ENCODE measurements at places on chromosomes 12 and 14.
A peak's percentile ranks its signal among the peaks of the same experiment; 100 is the strongest.

DNA sequence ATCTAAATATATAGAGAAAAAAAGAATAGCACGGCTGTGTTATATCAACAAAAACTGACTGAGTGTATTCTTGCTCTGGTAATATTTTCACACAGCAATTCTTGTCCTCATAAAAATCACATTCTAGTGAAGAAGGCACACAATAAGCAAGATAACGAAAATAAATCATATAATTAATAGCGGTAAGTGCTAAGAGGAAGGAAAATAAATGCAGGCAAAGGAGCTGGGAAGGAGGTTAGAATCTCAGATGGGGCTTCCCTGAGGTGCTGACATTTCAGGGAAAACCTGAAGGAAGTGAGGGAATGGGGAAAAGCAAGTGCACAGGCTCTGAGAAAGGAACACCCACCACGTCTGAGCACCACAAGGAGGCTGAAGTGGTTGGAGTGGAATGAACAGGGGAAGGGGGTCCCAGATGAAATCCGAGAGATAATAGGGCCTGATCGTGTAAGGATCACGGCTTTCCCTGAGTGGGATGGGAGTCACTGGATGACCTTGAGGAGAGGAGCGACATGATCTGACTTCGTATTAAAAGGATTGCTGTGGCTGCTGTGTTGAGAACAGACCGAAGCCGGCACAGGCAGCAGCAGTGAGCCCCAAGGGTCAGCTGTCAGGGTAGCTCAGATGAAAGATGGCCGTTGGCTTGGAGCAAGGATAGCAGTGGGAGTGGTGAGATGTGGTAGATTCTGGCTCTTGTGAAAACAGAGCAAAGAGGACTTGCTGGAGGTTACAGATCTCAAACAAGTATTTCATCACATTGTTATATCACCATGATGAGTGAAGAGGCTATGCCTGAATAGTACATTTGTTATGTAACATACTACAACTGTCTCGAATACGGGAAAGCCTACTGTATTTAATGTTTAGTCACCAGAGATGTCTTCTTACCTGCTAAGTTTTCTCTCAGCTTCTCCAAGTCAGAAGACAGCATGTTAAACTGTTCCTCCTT is 67.1 kb upstream of the VPS33A start:
- no peak for DNase-seq

DNA sequence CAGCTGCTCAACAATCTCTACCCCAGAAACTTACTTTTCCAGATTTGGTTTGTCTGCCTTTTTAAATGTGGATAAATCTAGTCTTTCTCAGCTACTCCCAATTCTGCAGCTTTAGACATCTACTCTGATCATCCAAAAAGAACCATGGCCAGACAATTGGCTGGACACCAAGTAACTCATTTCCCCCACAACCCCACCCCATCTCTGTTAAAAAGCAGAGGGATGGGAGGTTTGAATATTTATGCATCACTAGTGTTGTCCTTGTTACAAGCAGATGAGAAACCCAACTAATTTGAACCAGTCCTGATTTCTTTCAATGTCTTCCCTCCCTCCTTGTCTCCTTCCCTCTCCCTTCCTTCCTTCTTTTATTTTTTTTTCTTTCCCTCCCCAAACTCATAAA is 391.9 kb downstream of the GALC start:
- DNase-seq, result no peak

DNA sequence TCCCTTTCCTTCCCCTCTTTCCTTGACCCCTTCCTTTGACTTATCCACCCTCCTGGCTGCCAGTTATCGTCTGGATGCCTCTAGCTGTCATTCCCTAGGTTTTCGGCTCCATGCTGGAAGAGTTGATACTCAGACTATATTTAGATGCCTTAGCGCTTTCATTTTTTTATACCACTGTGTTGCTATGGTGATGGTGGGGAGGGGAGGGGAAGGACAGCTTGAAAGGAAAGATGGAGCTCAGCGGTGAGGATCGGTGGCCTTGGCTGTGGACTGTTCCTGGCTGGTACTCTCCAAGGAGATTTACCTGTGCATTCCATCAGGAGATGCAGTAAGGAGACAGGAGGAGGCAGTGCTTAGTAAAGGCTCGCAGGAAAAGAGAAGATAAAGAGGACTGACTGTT is 108.7 kb downstream of the SLC8A3 start:
- DNase-seq, result no peak

DNA sequence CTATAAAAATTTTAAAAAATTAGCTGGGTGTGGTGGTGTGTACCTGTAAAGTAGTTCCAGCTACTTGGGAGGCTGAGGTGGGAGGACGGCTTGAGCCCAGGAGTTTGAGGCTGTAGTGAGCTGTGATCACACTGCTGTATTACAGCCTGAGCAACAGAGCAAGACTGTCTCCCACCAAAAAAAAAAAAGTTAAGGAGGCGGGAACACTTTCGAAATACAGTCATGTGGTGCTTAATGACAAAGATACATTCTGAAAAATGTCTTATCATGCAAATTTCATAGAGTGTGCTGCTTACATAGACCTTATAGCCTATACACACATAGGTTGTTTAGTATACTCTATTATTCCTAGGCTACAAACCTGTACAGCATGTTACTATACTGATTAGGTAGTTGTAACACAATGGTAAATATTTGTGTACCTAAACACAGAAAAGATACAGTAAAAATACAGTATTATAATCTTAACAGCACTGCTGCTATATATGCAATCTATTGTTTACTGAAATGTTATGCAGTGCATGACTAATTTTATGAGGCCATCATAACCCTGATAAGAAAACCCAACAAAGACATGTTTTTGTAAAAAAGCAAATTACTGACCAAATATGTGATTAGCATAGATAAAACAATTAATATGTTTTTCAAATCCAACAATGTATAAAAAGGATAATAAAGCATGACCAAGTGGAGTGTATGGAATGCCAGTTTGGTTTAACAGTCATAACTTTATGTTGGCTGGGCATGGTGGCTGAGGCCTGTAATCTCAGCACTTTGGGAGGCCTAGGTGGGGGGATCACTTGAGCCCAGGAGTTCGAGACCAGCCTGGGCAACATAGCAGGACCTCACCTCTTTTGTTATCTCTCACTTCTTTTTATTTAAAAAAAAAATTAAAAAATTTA is 11.4 kb downstream of the EIF2S1 start:
- DNase-seq, result no peak

DNA sequence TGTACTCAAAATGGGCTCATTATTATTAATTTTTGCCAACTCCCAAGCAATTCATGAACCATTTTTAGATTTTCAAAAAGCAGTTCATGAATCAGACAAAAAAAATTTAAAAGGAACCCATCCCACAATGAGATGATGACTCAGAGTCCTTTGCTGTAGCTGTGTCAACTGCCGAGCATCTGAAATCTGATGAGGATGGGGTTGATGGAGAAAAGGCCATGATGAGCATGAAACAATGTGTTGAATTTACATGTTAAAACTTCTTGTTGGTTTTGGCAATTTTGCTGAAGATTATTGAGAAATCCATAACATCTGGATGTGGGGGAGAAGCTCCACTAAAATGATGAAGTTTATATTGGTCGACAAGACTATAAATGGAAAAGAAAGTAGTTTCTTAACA is 378.0 kb downstream of the FOXG1 start:
- DNase-seq, result peak; percentile 16

- no peak for DNase-seq
These were observed 736.5 kb upstream of the LMO3 start for GRCh38 chr12:17342381-17342961.

DNA sequence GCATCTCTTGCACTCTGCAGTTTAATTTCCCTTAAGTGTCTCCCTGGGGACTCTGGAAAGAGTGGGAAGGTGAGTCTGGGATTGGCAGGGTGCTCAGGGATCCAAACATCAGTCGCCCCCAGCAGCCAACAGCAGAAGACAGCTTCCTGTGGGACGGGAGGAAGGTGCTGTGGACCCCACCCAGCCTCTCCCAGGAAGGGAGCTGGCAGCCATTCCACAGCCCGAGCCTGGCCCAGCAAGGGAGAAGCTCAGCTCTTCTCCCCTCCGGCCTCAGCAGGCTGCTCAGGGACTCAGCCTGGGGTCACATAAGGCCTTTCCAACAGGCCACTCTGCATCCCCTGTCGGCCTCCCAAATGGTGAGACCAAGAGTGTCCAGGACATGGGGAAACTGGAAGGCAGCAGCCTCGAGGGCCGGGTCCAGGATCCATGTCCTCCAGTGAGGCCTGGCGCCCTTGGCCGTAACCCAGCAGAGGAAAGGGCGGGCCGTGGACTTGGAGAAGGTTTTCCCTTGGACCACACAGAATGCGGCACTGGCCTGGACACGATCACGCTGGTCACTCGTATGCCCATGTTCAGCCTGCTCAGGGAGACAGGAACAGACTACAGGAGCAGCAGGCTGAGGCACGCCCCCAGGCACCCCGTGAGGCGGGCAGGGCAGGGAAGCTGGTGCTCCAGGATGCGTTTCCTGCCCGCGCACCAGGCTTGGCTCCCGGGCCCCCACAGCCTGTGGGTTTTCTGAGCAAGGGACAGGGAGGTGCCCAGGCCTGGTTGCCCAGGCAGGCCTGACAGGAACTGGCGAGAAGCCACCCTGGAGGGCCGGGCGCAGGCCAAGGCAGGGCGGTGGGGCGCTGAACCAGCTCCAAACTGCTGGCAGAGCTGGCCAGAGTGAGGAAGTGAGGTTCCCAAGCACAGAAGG is 3.5 kb downstream of the XRCC3 start:
- DNase-seq, result peak; percentile 84

- DNase-seq, result no peak
These were observed 59.2 kb downstream of the GSC start for GRCh38 chr14:94710731-94711130.

GRCh38 chr12:84408936-84409335 is 503.7 kb downstream of the SLC6A15 start:
- no peak for DNase-seq

GRCh38 chr14:71231521-71232393 is 324.5 kb downstream of the PCNX1 start:
- DNase-seq, result no peak

DNA sequence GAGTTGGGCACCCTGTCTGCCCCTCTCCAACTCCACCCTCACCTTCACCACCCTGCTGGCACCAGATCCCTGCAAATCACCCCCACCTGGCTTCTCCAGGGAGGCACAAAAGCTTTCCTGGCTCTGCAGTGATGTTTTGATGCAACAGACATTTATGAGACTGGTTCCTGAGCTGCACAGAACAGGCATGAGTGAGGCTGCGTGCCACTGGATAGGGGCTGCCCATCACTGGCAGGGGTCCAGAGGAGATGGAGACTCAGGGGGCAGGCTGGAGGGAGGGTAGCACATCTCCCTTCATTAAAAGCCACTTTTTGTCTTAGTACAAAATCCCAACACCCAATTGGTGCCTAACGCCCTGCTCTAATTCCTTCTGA is 17.3 kb upstream of the ZDHHC22 start:
- DNase-seq, result no peak

GRCh38 chr12:109888179-109889020 is 8.1 kb upstream of the GLTP start:
- DNase-seq, result peak; percentile 99

DNA sequence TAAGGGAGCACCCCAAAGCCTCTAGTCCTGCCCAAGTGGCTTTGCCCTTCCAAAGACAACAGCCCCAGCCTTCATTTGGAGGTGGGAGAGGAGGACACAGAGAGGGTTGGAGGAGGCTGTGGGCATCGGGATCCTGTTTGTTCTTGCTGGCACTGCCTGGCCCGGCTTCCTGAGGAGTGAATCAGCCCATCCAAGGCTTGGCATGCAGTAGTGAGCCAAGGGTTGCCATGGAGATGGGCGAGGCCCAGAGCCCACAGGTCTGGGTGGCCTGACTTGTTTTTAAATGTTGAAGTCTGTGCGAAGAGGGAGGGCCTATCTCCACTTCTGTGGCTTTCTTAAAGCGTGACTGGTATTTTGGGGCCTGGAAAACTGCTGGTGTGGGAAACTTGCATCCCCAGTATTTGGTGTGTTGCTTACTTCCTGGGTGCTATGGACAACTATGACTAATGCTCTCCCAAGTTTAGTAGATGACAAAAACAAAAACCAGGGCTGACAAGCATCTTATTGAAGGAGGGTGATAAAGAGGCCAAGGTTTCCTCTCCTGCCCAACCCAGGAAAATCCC is 15.8 kb downstream of the CD9 start:
- DNase-seq, result peak; percentile 100

DNA sequence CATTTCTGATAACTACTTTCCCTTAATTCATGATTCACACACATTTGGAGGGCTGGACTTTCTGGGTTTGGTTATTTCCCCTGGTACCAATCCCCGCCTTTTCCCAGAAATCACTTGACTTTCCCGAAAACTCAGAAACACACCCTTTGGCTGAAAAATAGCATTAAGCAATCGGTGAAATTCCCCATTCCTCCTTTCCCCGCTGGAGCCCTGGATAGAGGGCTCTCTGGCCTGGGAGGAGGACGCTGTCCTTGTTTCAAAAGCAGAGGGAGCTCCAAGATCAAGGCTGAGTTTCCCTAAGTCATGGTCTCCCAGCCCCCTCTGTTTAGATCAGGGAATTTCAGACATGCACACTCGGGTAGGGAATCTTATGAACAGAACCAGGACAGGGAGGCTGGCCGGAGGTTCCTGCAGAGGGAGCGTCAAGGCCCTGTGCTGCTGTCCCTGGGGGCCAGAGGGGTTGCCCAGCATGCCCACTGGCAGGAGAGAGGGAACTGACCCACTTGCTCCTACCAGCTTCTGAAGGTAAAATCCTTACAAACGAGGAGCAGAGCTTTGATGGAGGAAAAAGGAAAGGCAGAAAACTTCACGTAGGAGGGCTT is at the start of gene C1S:
Gene C1S (plus strand): TSS at position 366 of the 602 bp plus-strand sequence. CDS start 1,195 bp downstream, outside the sequence.
- peak; percentile 92 for DNase-seq

GRCh38 chr12:116459011-116459875 is 99.9 kb upstream of the MAP1LC3B2 start:
- DNase-seq, result no peak

GRCh38 chr14:102525219-102525928 is 15.8 kb upstream of the ANKRD9 start:
- peak; percentile 74 for DNase-seq

DNA sequence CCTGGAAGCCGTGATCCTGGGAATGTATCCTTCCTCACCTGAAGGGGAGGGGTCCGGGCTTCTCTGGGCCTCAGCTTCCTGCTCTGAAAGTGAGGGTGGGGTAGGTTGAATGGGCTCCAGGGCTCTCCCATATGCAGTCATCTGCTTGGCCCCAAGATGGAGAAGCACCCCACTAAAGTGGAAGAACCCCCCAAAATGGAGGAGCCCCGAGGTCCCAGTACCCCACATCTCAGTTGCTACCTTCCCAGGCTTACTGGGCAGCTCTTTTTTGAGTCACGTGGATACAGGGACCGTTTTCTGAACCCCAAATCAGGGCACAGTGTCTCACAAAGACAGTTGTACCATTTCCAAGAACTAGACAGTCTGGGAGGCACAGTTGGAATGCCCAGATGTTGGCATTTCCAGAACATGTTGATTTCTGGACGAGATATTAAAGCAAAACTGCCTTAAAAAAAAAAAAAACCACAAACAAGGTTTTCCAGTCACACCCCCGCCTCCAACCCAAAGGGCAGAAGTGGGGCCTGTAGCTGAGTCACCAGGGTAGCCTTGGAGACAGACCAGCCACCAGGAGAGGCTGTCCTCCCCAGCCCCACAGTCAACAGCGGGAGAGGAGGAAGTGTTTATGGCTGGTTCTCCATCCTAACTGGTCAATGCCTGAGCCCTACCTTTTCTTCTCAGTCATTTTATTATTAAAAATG is 12.1 kb downstream of the VASH1 start:
- DNase-seq, result peak; percentile 72

- no peak for DNase-seq
These were observed 145.4 kb downstream of the TMTC2 start for GRCh38 chr12:82832096-82832495.
